ENCODE measurements at places on chromosomes 7 and 10.

DNA sequence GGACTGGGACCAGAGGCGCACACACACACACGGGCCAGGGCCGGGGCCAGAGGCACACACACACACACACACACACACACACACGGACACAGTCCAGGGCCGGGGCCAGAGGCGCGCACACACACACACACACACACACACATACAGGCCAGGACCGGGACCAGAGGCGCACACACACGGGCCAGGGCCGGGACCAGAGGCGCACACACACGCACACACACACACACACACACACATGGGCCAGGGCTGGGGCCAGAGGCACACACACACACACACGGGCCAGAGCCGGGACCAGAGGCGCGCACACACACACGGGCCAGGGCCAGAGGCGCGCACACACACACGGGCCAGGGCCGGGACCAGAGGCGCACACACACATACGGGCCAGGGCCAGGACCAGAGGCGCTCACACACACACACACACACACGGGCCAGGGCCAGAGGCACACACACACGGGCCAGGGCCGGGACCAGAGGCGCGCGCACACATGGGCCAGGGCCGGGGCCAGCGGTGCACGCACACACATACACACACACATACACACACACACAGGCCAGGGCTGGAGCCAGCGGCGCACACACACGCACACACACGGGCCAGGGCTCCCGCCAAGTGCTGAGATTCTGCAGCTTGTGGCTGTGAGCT, 268.8 kb downstream of the ELFN1 start:
- DNase-seq: no peak

- DNase-seq: no peak
Observed at GRCh38 chr7:43351683-43352082, 231.2 kb upstream of the STK17A start.

GRCh38 chr7:68472688-68473087, 1125.6 kb upstream of the AUTS2 start:
- DNase-seq: no peak

DNA sequence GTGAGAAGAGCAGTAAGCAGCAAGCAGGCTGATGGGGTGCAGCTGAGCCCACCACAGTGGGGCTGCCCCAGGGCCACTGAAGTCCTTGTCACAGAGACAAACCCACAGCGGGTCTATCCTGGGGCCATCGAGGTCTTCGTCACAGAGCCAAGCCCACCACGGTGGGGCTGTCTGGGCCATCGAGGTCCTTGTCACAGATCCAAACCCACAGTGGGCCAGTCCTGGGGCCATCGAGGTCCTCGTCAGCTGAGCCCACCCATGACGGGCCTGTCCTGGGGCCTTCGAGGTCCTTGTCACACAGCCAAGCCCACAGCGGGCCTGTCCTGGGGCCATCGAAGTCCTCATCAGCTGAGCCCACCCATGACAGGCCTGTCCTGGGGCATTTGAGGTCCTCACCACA, 549.9 kb downstream of the DNAJB6 start:
- DNase-seq: no peak

DNA sequence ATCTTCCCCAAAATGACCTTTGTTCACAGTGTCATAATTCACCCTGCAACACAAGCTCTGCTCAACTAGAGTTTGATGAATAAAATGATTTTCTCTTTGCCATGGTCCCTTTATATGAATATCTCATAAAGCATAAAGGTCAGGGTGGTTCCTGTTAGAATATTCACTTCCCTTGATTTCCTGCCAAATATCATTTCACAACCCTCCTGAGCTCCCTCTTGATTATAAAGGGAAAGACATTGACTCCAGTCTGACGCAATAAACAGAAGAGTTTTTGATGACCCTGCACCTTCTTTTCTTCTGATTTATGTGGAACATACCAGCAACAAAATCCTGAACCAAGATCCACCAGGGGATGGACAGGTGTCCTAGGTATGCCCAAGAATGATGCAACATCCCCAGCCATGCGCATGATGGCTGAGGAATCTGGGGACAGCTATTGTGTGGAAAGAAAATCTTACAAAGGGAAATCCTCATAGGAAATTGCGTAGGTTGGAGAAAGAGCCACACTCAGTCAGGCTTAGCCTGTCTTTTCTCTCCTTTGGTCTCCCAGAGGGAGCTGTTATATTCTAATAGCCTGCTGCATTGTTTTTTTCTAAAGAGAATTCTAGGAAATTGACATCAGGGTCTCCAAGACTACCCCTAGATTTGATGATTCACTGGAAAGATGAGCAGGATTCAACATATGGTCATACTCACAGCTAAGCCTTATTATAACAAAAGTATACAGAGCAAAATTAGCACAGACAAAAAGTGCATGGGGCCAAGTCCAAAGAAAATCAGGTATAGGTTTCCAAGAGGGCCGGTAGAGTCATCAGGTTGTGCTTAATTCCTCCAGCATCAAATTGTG, 18.8 kb downstream of the IFIT3 start:
- DNase-seq: no peak

- peak; percentile 62 for DNase-seq
Observed at GRCh38 chr7:123494193-123494796, 40.1 kb downstream of the IQUB start.

GRCh38 chr7:135236727-135237126, 3.1 kb downstream of the STRA8 start:
- DNase-seq: no peak

DNA sequence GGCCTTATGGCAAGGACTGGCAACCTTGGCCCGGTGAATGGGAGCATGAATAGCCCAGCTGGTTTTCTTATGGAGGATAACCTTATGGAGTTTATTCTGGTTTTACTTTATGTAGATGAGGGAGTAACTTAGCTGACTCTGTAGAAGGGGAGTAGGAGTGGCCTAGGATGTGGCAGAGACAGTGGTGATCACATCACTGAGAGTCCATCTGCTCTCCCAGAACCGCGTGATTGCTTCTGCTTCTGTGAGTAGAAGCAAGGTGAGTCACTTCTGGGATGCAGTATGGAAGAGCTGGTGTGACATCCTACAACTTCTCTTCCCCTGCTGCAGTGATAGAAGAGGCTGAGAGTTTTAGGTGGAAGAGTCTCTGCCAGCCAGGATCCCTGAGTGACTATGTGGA, 129.2 kb downstream of the RPS24 start:
- DNase-seq: no peak

DNA sequence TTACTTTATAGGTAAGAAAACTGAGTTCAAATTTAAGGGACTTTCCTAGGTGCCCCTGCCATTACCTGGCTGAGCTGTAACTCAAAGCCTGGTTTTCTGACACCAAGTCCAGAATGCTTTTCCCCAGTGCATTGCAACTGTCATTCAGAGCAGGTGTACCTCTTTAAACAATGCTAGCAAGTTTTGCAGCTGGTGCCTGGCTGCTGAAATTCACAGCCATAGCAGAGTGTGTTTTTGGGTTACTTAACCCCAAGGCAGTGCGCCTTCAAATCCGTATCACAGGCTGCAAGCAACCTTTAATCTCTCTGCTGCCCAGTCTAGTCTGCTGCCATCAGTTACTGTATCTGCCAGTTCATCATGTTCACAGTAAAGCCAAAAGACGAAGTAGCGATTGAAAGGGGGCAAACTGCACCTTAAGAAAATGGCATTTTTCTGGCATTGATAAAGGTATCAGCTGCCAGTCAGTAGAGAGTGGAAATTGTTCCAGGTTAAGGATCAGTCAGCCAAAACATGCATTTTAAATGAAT, 265.4 kb downstream of the CSTF2T start:
- no peak for DNase-seq

DNA sequence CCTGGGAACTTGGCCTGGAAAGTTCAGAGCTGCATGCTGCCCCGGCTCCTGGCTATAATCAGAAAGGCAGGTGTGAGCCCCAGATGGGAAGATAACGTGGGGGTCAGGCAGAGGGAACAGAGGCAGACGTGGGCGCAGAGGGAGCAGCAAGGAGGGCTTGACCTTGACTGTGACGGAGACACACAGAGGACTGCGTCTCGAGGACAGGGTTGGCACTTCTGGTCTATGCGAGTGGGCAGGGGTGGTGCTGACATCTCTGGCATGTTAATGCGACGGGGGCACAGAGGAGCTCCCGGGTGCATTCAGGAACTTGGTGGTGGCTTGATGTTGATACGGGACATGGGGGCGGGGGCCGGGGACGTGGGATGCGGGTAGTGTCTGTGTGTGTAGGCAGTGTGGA, 232.1 kb upstream of the GRB10 start:
- DNase-seq: no peak

DNA sequence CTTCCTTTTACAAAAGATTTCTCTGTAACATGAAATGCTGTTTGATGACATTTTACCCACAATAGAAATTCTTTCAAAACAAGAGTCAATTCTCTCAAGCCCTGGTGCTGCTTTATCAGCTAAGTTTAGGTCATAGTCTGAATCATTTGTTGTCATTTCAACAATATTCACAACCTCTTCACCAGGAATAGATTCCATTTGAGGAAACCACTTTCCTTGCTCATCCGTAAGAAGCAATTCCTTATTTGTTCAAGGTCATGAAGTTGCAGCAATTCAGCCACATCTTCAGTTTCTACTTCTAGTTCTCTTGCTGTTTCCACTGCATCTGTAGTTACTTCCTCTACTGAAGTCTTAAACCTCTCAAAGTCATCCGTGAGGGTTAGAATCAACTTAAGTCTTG, 315.3 kb downstream of the TYW1 start:
- no peak for DNase-seq

DNA sequence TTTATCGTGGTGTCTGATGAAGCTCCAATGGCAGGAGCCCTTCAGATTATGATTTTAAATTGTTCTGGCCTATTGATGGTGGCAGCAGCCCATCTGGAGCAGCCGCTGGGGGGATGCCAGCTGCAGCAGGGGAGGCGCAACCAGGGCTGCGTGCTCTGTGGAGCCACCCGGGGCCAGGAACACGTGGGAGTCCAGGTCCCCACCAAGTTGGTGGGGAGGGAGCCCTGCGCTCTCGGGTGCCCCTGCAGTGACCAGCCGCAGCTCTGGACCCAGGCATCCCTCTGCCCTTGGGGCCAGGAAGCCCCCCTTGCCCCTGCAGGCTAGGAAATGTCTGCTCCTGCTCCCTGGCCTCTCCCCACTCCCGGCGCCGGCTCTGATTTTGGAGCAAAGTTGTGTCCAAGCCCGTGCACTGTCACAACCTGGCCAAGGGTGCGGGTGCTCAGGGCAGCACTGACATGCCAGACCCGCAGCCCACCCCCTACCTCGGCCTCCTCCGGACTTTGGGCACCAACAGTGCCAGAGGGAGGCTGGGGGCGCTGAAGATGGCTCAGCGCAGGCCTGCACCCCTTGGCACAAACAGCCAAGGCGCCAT, 147.2 kb upstream of the ADO start:
- no peak for DNase-seq

All from CD4-positive, alpha-beta T cell treated with Interleukin-4 for 4 hours (primary cell).